Activated CD4-positive, alpha-beta T cell treated with anti-CD3 and anti-CD28 coated beads, Interleukin-2, amount 10 ng/mL, durations not matched to agents 7 days and 5 days (primary cell): ENCODE measurements at places on chromosomes 11 and 22. TPM values are rescaled to one million over a fixed set of nuclear protein-coding genes. Genes with fewer than 3 reads are reported as not detected.

The PGA3 gene
- not detected for total RNA-seq

The SCN3B gene
- total RNA-seq: not detected

The GTPBP1 gene
- total RNA-seq: 68.5 TPM

The MS4A13 gene
- total RNA-seq: not detected

The C22orf31 gene
- total RNA-seq: not detected

The AIFM3 gene
- total RNA-seq: 0.25 TPM

The CYP2R1 gene
- total RNA-seq: 16.1 TPM

The VWA5A gene
- total RNA-seq: 6.8 TPM

The MS4A6E gene
- total RNA-seq: not detected

The KBTBD3 gene
- 7.5 TPM for total RNA-seq

The FAM168A gene
- total RNA-seq: 28.9 TPM

The OR52H1 gene
- total RNA-seq: 0.37 TPM

The DCHS1 gene
- total RNA-seq: 0.40 TPM

The SCN2B gene
- total RNA-seq: not detected

The ANO9 gene
- total RNA-seq: 88.2 TPM

The FGF19 gene
- total RNA-seq: not detected

The MMP13 gene
- not detected for total RNA-seq

The MRPL21 gene
- 56.8 TPM for total RNA-seq

The NXPE1 gene
- total RNA-seq: not detected

The CRYBB3 gene
- 0.57 TPM for total RNA-seq

The SLC5A1 gene
- total RNA-seq: not detected

The TMEM179B gene
- 46.8 TPM for total RNA-seq

The CHRM1 gene
- total RNA-seq: not detected
